ENCODE measurements at places on chromosomes 2 and 18.

- H3K27ac ChIP-seq = no peak overlapping the region
- H3K4me1 ChIP-seq = peaks cover 5% of the 10 kb centered on the region
- no peaks in the 10 kb centered on the region for H3K36me3 ChIP-seq
- no peak overlapping the region for H3K4me3 ChIP-seq
- DNase-seq = no peak
Measured at GRCh38 chr18:12944709-12945108, 3.1 kb upstream of the SEH1L start.

GRCh38 chr18:11857177-11857887 lies 6.1 kb downstream of the CHMP1B start:
- no peaks in the 10 kb centered on the region for H3K36me3 ChIP-seq
- peaks cover 14% of the 10 kb centered on the region for H3K4me1 ChIP-seq
- H3K27ac ChIP-seq = peak overlapping the region; percentile 40
- peaks cover 2% of the 10 kb centered on the region for H3K27me3 ChIP-seq
- DNase-seq = peak; percentile 66
- H3K4me3 ChIP-seq = no peak overlapping the region

DNA sequence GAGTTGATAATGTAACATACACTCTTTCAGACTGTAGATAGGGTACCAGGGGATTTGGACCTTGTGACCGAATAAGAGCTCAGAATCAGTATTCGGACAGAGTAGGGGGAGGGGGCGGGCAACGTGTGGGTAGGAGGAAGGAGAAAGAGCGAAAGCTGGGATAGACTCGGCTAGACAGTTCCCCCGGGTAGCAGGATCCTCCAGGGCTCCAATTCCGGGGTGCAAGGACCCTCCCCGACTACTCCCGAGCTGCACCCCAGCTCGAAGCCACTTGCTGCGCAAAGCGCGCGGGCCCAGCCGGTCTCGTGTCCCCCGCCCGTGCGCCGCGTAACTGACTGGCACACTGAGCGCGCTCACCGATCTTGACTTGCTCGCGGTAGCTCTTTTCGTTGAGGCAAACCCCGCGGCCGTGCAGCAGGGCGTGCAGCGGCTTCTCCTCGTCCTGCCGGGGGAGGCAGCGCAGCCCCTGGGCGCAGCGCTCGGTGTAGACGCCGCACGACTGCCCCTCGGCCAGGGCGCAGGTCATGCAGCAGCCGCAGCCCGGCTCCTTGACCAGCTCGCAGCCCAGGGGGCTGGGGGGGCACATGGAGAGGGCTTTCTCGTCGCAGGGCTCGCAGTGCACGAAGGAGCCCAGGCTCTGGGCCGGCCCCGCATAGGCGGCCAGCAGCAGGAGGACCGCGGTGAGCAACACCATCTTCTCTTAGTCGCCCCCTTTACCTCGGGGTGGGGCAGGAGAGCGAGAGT lies 1.1 kb downstream of the IGFBP5 start:
- peaks cover 13% of the 10 kb centered on the region for H3K4me1 ChIP-seq
- peak; percentile 74 for DNase-seq
- H3K27ac ChIP-seq = peak overlapping the region; percentile 49
- no peaks in the 10 kb centered on the region for H3K36me3 ChIP-seq

- no peaks in the 10 kb centered on the region for H3K27me3 ChIP-seq
- no peak overlapping the region for H3K27ac ChIP-seq
- DNase-seq = no peak
- H3K4me3 ChIP-seq = no peak overlapping the region
- H3K4me1 ChIP-seq = no peaks in the 10 kb centered on the region
Measured at GRCh38 chr2:67186871-67187270, 210.3 kb upstream of the ETAA1 start.

DNA sequence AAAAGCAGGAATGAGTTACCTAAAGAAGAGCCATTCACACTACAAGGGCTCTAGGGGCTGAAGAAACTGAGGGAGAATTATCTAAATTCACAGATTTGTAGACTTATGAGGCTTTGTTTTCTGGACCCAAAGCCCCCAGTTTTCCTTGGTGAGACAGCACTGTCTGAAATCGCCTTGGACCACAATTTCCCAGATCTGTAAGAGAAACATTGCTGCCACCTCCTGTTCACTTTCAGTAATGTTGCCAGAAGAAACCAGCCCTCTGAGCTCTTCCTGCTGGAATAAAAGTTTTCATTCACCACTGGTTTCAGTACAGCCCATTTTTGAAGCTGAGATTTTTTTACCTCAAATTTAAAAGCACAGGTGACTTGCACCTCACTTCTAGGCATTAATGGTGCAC lies 169.2 kb downstream of the CDH20 start:
- peak; percentile 80 for DNase-seq
- no peaks in the 10 kb centered on the region for H3K36me3 ChIP-seq
- H3K4me1 ChIP-seq = no peaks in the 10 kb centered on the region
- no peak overlapping the region for H3K4me3 ChIP-seq

DNA sequence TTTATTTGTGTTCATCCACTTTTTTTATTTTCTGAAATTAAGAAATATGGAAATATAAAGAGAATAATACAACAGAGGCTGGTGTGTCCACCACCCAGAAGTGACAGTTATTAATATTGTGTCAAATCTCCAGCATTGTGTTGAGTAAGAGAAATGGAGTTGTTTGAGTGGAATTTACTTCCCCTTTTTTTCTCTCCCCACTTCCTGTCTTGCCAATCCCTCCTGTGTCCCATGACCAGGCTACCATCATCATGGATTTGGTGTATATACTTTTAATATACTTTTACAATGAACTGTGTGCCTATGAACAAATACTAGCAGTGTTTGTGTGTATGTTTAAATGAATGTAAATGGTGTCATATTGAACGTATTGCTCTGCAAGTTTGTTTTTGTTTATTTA lies 276.9 kb upstream of the SKOR2 start:
- no peak for DNase-seq
- no peak overlapping the region for H3K27ac ChIP-seq
- H3K4me1 ChIP-seq = no peaks in the 10 kb centered on the region
- H3K4me3 ChIP-seq = no peak overlapping the region
- H3K36me3 ChIP-seq = no peaks in the 10 kb centered on the region

- no peak overlapping the region for H3K27ac ChIP-seq
- H3K4me1 ChIP-seq = no peaks in the 10 kb centered on the region
- no peaks in the 10 kb centered on the region for H3K36me3 ChIP-seq
Measured at GRCh38 chr2:205574001-205574400, 108.3 kb upstream of the NRP2 start.

Measured in lung (tissue), 17 donors.